SK-N-MC (cell line): ENCODE measurements at places on chromosomes 6 and 20.

DNA sequence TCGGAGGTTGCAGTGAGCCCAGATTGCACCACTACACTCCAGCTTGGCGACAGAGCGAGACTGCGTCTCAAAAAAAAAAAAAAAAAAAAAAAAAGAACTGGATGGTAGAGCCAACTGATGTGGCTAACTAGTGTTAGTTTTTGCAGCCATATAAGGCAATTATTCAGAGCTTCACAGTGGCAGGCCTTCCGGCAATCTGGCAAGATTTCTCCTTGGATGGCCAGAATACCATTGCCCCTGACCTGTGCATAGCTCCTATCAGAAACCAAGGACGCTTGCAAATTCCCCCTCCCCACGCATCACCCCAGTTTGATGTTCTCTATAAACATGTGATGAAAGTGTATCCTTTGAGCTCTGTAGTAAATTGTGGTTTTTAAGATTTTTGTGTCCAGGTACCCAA is 127.0 kb downstream of the RNF144B start:
- no peak for DNase-seq

GRCh38 chr6:35722121-35722761 is 14.6 kb upstream of the ARMC12 start:
- no peak for DNase-seq

GRCh38 chr6:26525838-26526237 is 12.3 kb upstream of the HMGN4 start:
- DNase-seq, result no peak

GRCh38 chr6:82959385-82959941 is 106.2 kb downstream of the UBE3D start:
- no peak for DNase-seq

DNA sequence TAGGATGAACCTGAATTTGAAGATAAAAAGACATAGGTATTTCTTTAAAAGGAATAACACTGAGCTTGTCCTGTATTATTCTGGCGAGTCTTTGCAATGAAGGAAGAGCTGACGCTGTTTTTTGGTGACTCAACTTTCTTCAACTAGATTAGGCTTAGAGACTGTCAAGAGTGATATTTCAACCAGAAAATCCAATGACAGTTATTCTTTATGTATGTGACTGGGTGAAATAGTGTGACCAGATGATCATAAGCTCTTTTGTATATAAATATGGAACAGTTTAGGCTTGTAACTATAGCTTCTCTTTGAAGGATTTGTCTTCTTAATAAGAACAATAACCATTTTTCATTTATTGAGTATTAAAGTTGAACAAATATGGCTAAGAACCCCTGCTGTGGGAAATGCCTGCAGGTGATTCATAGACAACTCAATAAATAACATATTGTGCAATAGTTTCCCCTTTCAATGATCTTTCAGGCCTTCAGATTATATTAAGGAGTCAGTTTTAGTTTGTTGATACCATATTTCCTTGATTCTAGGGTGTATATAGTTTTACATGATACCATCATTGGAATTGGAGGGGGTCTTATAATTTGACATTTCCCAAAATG is 265.6 kb upstream of the JAG1 start:
- no peak for DNase-seq

GRCh38 chr6:43916924-43917877 is 147.2 kb downstream of the VEGFA start:
- DNase-seq, result no peak

DNA sequence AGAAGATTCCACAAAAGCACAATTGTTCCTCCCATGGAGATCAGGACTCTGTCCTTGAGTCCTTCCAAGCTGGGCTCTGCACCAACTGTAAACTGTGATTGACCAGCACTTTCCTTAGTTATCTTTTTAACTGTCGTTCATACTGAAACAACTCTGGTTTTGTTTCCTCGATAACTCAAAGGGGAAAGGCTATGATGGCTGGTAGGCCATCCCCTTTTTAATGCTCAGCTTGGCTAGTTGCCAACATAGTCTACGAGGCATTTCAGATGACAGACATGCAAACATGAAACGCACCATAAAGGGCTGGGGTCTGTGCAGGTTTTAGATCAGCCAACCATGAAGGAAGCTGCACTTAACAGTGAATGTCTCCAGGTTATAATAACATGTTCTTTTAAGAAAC is 497.1 kb upstream of the ARID1B start:
- no peak for DNase-seq

DNA sequence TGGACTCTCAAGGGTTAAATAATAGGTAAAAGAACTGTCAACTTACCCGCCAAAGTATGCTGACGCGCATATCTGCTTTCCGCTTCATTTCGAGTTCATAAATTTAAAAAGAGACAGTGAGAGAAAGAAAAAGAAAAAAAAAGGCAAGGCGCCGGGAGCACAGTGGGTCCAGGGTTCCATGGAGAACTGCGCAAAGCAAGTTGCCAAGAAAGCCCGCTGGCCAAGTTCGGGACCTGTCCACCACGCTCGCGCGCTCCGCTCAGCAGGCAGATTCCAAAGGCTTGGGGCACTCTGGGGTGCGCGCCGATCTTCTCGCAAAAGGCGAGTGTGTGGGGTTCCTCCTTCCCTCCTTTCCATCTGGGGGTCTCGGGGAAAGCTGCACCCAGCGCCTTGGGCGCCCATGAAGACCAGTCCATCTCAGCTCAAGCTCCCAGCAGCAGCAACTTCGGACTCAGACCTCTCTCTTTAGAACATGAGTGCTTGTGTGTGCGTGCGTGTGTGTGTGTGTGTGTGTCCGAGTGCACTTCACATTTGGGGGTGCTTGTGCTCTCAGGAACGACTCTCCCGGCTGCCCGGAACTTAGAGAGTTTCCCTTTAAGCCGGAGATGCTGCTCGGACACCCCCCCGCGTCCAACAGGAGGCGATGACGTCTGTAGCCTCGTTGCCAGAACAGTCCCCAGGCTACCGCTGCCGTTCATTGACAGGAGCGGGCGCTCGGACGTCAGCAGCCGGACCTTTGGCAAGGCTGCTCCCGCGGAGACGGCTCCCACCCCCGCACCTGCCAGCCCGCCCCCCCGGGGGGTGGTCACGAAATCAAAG is 180.0 kb downstream of the TBXT start:
- no peak for DNase-seq

GRCh38 chr6:159089443-159089842 is 44.7 kb upstream of the TAGAP start:
- no peak for DNase-seq

- no peak for DNase-seq
Observed at GRCh38 chr6:24883618-24884017, 52.1 kb downstream of the RIPOR2 start.

- DNase-seq, result no peak
Observed at GRCh38 chr6:150118203-150118602, 24.6 kb upstream of the PPP1R14C start.

DNA sequence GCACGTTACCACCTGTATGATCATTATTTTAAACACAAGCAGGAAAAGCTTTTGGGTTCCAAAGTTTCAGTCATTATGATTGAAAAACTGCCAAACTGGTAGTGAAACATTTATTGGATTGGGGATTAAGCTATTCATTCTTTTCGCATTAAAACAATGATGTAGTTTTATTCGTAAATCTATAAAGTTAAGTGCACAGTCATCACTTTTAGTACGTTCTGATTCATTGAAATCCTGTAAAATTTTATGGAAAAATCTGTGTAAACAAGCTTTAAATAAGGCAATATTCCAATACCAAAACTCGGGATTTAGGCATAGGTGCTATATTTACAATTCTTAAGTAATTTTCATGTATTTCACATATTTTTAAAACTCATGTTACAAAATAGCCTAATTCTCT is 379.9 kb downstream of the PLCB1 start:
- DNase-seq, result no peak

DNA sequence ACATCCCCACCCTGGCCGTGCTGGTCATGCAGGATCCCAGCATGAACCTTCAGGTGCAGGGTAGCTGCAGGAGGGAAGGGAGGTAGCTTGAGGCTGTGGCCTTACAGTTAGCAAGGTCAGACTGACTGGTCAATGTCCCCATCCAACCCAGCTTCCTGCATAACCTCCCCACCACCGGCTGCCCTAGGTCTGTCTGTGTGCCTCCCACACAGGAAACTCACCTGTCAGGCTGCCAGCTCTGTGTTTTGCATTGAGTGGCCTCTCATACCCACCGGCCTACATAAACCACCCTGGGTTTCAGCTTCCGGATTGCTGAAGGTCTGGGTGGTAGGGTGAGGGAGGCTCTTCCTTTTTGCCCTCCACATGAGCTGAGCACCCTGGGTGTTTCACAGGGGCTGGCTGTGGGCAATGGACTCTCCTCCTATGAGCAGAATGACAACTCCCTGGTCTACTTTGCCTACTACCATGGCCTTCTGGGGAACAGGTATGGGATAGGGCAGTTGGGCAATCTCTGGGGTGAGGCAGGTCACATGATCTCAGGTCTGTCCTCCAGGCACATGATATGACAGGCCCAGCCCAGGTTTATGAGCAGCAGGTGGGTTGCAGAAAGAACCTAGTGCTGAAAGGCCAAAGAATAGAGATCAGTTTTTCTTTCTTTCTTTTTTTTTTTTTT is 1.8 kb downstream of the CTSA start:
- no peak for DNase-seq

DNA sequence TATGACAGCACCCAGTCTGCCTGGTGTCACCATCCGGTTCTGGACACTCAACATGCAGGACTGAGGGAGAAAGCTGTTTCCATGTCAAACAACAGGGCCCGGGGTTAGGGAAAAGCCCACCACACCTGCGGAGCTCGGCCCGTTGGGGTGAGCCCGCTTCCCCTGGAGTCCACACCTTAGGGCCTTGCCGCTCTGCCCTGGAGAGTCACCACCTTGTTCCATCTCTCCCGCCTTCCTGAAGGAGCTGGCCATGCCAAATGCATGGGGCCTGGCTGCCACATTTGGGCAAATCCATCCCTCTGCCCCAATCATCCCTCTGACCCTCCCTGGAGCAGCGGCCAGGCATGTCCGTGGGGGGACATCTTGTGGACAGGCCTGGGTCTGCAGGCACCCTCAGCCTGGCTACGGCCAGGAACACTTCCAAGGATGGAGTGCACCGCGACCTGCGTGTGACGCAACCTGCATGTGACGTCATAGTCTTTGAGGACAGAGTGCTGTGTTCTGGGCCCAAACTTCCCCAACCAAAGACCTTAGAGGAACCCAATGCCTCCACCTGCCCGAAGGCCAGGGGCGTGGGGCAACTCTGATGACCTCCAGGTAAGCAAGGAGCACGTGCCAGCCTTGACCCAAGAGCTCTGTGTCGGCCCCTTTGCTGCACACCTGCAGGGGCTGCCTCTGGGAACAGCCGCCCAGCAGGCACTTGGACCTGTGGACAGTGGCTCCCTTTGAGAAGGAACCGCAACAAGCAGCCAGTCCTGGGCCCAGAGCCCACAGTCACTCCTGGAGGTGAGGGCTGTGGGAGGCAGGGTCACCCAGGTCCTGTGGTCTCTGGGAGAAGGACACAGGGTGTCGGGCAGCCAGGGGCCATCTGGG is 1.7 kb downstream of the CABLES2 start:
- no peak for DNase-seq

DNA sequence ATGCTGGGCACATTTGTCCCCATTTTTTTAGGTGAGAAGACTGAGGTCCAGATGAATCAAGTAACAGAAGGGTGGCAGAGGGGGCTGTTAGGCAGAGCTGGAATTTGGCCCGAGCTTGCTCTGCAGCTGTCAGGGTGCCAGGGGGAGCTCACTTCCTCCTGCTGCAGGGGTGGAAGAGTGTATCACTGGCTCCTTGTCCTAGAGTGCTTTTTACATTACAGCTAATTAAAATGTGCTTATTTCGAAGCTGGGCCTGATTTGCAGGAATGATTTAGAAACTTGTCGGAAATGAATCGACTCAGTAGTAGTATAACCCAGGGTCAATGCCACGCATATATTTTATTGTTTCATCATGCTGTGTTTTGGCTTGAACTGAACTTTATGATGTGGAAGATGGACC is 11.1 kb downstream of the TOX2 start:
- DNase-seq, result peak; percentile 89

DNA sequence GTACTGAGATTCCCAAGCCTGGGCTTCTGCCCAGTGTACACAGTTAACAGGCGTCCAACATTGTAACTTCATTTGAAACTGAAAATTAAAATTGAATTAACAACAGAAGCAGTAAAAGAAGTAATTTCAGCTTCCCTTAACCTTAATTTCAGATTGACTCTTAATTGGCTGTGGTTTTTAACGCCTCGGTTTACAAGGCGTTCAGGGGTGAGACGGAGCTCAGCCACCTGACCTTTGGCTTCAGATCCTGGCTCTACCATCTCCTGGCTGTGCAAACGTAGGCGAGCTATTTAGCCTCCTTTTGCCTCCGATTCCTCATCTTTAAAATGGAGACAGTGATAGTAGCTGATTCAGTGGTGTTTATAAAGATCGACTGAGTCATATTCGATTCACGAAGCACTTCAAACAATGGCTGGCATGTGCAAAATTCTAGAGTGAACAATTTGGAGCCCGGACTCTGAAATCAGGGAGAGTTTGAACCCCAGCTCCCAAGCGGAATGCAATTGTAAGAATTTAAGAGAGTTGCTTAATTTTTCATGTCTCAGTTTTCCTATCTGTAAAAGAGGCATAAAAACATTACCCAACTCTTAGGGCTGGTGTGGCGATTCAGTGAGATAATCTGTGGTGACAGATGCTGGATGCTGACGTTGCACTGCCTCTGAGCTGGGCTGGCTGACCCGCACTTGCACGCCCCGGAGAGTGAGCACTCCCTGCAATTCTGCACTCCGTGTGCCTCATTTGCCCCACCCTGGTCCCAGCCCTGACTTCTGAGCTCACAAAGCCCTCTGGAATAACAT is 23.5 kb upstream of the OCSTAMP start:
- no peak for DNase-seq

DNA sequence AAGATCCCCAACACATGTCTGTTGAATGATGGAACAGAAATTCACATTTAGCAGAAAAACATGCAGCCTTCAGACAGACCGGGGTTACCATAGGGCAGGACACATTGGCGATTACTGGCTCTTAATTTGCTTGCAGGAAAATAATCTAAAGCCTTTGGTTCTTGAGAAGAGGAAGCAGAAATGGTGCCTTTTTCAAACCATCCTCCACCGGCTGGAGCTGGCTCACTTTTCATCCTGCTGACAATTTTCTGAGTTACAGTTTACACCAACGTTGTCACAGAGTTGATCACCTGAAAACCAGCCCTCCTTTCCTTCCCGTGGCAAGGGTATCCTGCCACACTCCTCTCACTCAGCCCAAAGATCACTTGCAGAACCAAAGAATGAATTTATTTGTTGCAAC is 32.6 kb downstream of the SF3B5 start:
- DNase-seq, result no peak

- no peak for DNase-seq
Observed at GRCh38 chr20:11119573-11119972, 445.8 kb upstream of the JAG1 start.

DNA sequence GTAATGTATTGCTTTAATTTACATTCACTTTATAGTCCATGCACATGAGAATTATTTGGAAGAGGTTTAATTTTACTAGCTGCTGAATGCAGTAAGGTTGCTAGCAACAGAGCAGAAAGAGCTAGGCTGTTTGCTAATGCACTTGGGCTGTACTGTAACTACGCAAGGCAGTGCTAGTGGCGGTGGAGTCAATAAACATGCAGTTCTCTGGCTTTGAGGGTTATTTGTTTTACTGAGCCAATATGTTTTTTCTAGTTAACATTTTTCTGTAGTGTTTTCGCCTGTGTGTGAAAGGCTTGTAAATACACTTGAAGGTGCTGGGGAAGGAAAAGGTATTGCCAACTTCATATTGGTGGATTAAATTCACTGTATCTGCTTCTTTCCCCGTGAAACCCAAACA is 112.8 kb downstream of the BTBD3 start:
- no peak for DNase-seq

- DNase-seq, result no peak
Observed at GRCh38 chr6:28277746-28278145, 3.6 kb upstream of the PGBD1 start.
